Eye (tissue), 1 donor: ENCODE measurements at places on chromosomes 7 and 10.

DNA sequence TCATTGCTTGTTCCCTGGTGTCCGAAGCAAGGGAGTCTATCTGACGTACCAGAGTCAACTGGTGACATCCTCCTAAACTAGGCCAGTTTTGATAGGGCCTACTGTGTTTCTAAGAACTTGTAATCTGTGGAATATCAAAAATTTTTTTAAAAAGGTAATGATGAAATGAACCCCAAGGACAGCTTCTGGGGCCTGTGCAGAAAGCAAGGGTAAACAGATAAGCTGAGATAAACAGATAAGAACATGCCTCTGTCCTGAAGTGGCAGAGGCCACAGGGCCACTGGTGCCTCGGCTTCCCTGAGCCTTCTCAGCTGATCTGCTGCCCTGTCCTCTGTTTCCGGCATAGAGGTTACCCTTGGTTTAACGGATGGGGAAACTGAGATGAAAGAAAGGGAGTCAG lies 8.8 kb downstream of the GRK5 start:
- DNase-seq = no peak

GRCh38 chr10:101358706-101359300 lies 4.8 kb downstream of the BTRC start:
- no peak for DNase-seq

GRCh38 chr10:58028597-58029366 lies 238.9 kb downstream of the IPMK start:
- no peak for DNase-seq

DNA sequence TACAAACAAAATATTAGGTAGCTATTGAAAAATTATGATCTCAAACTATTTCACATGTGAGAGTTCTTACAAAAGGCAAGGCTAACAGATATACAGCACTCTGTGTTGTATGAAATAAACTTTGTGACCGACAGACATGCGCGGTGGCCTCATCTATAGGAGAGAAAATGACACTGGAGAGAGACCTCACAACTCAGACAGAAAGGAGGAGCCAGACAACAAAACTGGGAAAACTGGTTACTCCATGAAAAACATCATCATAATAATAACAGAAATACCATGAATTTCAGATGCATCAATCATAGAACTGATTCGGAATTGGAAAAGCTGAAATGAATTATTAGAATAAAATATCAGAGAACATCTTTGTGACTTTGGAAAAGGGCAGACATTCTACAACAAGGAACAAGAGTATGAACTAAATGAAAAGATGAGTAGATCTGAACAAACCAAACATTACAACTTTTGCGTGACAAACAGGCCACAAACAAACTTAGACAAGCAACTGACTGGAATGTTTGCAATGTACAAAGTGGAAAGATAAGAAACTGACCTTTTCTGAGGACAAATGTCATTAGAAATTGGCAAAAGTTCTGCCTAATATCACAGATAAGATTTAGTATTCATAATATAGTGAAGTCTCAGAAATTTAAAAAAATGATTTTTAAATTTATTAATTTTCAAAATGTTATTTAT lies 69.3 kb downstream of the TNS3 start:
- DNase-seq = no peak

GRCh38 chr7:34011696-34012095 lies 106.4 kb downstream of the BMPER start:
- no peak for DNase-seq
